Caco-2 (cell line): ENCODE measurements at places on chromosomes 2 and 18.

DNA sequence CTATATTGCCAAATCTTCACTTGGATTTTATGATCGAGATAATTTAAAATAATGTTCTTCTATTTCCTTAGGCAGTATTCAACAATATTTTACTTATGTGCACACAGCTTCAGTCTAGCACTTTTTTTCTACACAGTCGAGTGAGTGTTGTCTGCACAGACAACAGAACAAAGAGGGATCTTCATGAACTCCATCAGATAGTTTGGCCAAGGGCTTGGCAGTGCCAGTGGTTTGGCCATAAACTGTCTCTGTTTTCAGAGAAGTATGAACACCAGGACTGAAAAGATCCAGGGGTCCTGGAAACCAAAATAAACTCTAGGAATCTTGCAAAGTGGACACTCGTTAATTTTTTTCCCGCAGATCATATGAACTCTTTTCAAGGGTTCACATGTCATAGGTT is 547.3 kb downstream of the PLCL1 start:
- DNase-seq, result no peak

DNA sequence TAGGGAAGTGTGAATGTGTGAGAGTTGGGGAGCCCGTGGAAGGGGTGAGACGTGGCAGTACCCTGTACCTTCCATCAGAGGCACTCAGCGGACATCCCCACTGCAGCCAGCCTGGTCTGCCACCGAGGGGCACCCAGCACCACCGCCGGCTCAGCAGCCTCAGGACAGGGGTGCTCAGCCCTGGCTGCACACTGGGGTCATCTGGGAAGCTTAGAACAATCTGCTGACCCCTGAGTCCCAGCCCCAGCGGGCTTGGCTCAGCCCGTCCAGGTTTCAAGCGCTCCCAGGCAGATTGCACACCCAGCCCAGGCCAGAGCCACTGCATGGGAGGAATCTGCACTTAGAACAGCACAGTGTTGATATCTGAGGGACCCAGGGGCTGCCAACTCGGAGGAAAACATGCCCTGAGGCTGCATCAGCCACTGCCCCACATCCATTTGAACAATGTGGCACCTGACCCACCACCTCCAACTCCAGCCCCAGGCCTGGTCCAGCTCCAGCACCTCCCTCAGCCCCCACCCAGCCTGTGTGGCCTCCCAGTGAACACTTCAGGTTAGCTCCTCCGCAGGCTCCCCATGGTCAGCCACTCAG is 147.1 kb upstream of the OTOS start:
- no peak for DNase-seq

GRCh38 chr2:64586883-64587481 is 62.9 kb downstream of the AFTPH start:
- DNase-seq, result no peak

- no peak for DNase-seq
Observed at GRCh38 chr18:78713069-78713468, 266.5 kb upstream of the SALL3 start.
